ENCODE measurements at places on chromosomes 2 and 18.

DNA sequence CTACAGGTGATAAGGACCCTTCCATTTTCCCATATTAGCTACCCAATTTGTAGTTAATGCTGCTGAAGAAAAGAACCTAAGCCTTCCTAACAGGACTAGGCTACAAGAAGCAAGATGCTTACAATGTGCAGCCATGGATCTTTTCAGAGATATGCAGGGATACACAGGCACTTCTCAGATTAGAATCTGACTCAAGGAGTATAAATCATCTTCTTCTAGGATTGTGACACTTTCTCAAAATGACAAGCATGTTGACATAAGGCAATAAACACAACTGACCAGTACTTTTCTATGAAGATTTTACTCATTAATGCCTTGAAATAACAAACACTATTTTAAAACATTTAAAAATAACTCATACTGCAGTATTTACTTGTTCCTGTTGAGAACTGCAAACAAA lies 127.9 kb upstream of the ACVR2A start:
- DNase-seq = peak; percentile 71

DNA sequence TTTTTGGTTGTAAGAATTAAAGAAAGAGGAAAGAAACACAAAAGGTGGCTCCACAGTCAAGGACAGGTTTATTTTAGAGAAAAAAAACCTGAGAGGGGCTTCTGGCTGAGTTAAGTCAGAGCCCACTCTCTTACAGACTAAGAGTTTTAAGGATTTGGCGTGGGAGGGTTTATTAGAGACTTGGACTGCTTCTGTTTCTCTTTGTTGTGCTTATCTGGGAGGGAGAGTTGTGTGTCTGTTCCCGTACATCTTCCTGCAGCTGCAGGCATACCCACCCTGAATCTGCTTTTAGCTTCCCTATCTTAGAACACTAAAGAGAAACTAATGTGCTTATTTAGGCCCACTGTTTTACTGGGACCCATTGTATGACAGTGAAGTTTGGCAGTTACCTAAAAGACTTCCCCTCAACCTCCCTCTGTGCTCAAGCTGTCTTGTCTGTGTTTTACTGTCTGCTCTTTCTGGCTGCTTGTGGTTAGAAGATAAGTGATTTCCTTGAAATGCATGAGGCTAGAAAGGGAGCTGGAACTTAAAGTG lies 2.7 kb downstream of the RSAD2 start:
- DNase-seq = no peak

GRCh38 chr2:14547830-14548229 lies 84.7 kb upstream of the LRATD1 start:
- no peak for DNase-seq

DNA sequence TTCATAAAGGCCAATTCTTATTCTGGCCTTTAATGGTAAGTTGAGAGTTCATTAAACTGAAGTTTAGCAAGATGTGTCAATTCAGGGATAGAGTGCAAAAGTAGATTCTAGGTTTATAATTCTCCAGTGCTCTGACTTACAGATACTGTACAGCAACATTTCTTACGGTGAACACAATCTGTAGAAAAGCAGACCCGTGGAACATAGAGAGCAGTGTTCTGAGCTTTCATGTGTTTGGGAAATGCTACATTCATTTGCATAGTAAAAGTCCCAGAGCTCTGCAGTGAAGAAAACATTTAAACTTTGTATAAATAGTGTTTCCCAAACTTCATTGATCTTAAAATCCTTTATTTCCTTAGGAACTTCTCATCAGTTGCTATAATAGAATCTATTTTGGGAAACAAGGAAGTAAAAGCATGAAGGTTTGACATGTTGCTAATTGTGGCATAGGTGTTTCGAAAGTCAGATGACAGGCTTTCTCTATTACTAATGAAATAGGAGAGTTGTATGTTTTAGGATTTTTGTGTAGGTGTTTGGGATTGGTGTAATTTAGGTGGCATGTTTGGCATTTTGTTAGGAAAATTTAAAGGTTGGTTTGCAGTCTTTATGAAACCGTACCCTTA lies 138.2 kb downstream of the ASXL3 start:
- DNase-seq = no peak

GRCh38 chr18:46104128-46104911 lies at the start of gene HAUS1:
TSS of gene HAUS1 (plus strand) at chr18:46104385. CDS start at chr18:46104412, 27 bp downstream.
- peak; percentile 82 for DNase-seq

- DNase-seq = no peak
These were observed 66.3 kb downstream of the DYM start for GRCh38 chr18:49394191-49394590.

GRCh38 chr2:144181001-144181400 lies 338.9 kb downstream of the ZEB2 start:
- peak; percentile 38 for DNase-seq

DNA sequence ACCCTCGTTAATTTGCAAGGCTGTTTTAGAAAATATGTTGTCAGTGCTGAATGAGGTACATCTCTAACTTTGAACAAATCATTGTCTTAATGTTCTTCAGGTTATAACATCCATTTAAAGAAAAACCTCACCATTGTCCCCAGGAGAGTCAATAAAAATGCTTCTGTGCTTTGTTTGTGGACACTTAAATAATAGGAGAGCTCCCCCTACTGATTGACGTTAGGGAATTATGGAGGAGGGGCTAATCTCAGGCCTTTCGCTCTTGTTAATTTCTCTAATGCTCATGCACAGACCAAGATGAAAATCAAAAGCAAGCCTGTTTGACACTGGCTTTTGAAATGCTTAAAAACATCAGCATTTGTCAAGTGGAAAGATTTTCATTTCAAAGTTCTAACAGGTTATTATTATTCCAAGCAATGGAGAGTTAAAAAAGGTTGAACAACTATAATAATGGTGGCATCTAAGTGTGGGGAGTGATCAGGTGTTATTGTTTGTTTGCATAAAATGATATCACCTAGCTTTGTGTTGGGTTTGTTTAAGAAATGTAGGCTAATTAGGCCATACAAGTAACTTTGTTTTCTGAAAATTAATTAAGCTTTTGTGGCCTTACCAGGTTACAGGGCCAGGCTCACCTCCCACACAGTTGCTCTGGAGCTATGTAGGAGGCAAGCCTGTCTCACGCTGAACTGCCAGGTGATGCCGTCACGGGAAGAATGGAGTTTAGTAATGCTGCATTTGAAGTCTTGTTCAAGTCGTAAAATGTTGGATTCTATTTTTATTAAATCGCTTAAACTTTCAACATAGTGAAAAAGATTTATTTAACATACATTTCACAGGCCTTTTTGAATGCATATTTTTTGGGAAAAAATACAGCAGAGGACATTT lies 51.7 kb upstream of the SMIM21 start:
- peak; percentile 68 for DNase-seq

- no peak for DNase-seq
These were observed 284.0 kb upstream of the MC4R start for GRCh38 chr18:60656553-60656952.

GRCh38 chr2:235936493-235936892 lies 231.7 kb downstream of the GBX2 start:
- peak; percentile 7 for DNase-seq

GRCh38 chr2:30272761-30273573 lies 41.6 kb downstream of the LBH start:
- peak; percentile 84 for DNase-seq

- no peak for DNase-seq
These were observed 94.7 kb downstream of the ARMC9 start for GRCh38 chr2:231293163-231293562.
